ENCODE measurements at places on chromosomes 6 and 20.

- no peak for DNase-seq
Measured at GRCh38 chr6:70198785-70199184, 104.1 kb downstream of the COL9A1 start.

DNA sequence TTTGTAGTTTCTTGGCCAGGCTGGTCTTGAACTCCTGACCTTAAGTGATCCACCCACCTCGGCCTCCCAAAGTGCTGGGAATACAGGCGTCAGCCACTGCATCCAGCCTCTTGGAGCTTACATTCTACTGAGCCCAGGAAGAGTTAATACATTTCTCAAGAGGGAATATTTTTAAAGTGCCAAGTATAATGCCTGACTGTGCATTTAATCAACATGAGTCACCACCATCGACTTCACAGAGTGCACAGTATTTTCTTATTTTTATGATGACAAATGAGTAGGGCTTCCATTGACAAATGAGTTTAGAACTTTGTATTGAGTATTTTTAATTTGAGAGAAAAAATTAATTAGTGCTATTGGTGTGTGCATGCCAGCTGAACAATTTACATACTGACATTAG is 72.2 kb downstream of the SASH1 start:
- no peak for DNase-seq

DNA sequence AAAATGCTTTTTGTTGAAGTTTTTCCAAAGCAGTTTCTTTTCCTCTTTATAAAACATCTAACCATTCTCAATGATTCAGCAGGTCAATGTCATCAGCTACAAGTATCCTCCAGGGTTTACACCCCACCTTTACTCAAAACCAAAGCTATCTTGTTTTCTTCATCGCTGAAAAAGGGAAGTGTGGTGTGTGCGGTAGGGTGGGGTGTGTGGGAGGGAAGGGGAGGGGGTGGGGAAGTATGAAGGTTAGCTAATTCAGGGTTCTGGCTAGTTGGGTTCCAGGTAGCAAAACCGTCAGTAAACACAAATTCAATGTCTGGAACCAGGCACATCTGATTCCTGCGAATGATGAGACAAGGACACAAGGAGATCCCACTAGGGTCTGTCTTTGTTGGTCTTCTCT is 189.6 kb downstream of the GJA10 start:
- peak; percentile 49 for DNase-seq

DNA sequence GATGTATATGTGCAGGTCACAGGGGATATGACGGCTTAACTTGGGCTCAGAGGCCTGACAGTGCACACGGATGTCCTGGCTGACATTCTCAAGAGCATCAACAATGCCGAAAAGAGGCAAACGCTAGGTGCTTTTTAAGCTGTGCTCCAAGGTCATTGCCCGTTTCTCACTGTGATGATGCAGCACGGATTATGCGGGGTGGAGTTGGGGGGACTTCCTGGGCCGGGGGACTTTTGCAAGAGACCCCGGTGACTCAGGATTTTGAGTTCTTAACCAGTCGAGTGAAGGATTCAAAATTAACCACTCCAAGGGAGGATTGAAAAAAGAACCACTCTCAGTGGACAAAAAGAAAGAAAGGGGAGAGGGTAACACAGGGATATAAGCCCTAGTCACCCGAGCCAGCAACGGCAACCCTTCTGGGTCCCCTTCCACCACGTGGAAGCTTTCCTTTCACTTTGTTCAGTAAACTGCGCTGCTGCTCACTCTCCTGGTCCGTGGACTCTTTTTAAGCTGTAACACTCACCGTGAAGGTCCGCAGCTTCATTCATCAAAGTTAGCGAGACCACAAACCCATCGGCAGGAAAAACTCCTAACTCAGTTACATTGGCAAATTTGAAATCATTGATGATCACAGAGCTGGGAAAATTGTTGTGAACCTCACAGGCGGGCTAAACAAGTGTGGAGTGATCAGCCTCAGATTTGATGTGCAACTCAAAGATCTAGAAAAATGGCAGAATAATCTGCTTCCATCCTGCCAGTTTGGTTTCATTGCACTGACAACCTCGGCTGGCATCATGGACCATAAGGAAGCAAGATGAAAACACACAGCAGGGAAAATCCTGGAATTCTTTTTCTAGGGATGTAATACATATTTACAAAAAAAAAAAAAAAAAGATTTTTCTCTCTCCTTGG is 199.3 kb downstream of the ARID1B start:
- no peak for DNase-seq

- no peak for DNase-seq
Measured at GRCh38 chr6:31053873-31054272, 43.6 kb downstream of the MUC22 start.

- no peak for DNase-seq
Measured at GRCh38 chr6:130143709-130144108, 79.0 kb downstream of the SAMD3 start.

DNA sequence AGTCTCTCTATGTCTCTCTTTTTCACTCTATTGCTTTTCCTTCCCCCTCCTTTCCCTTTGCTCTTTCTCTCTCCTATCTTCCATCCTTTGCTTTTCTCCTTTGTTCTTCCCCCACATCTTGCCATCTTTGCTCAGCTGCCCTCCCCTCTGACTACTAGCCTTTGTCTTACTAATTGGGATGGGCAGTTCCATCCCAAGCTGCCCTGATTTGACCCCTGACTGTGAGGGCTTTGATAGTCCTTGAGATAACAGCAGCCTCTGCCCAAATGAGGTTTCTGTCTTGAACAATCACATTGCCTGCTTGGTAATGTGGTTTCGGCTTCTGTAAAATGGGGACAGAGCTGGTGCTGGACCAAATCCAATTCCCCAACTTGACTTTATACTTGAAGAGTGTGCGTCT is 327.7 kb downstream of the DHX35 start:
- DNase-seq, result no peak

- no peak for DNase-seq
Measured at GRCh38 chr6:15366003-15366535, 120.2 kb downstream of the JARID2 start.

All from T-helper 2 cell (primary cell).